ENCODE measurements at places on chromosomes 1 and 21.

DNA sequence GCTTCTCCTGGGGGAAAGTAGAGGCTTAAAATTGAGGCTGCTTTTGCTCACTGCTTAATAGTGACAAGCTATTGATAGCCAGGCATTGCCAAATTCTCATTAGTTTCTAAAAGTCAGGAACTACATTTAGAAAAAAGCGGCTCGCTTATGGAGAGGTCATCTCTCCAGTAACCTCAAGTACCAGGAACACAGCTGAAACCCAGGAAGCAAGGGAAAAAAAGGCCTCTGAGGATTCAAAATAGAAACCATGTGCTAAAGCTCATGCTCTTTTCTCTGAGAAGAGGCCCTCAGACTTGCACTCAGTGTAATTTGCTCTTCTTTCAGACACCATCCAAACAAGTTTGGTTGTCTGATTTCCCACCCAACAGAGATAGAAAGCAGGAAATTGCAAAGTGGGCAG is 261.4 kb upstream of the USP25 start:
- no peak for DNase-seq

DNA sequence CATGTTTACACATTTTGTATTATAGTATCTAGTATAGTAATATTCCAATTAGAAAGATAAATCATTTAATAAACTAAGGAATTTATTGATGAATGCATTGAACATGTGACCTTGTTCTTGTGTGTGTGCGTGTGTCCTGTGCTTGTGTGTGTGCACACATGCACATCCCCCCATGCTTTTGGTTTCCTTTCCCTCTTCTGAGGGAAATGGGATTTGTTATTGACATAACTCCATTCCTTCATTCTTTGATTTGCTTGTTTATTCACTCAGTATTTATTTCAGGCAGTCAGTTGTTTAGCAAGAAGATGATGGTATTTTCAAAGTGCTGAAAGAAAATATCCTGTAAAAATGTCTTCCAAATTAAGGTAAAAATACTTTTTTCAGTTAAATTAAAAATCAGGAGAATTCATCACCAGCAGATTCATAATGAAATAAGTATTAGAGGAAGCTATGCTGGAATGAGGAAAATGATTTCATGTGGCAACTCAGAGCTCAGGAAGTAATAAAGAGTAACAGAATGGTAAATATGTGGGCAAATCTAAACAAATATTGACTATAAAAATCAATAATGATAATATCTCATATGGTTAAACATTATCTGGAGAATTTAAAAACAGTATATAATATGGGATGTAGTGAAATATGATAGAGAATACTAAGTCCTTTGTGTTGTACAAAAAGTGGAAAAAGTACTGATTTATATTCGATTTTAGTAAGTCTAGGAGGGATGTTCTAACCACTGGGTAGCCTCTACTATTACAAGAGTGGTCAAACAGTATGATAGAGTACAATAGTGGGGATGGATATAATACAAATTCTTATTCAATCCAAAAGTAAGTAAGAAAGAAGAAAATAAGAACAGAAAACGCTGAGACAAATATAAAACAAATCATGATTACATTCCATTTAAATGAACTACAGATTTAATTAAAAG is 35.2 kb upstream of the SIPA1L2 start:
- DNase-seq, result no peak

GRCh38 chr1:83024251-83024767 is 974.6 kb downstream of the TTLL7 start:
- DNase-seq, result no peak

GRCh38 chr1:218182455-218182854 is 102.6 kb upstream of the RRP15 start:
- no peak for DNase-seq

GRCh38 chr1:193260896-193261295 is 74.5 kb upstream of the B3GALT2 start:
- DNase-seq, result no peak

DNA sequence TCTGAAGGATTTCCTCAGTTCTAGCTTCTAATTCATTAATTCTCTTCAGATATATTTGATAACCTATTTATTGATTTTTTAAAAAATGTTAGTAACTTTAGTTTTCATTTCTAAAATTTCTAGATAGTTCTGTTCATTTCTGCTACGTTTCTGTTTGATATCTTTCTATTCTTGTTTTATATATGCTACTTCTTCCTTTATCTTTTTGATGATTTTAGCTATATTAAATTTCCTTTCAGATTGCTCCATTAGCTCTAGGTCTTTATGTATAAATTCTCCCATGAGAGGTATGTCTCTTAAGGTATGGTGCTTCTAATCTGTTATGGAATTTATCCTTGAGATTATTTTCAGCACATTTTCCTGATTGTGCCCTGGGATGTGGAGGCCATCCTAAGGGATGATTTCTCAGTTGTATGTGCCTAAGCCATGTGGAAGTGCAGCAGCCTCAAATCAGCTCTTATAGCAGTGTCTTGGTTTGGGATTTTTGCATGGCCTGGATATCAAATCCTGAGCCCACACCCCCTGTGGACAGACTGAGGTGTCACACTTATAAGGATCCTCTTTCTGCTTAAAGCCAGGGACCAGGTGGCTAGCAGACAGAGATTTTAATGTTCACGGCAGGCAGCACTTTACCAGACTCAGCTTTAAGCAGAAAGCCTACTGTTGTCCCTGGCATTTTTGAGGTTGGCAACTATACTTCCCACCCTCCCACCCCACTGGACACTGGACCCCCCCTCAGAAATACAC is 6.2 kb upstream of the KCNQ4 start:
- no peak for DNase-seq

- no peak for DNase-seq
Measured at GRCh38 chr1:201430776-201431175, 9.2 kb upstream of the TNNI1 start.

DNA sequence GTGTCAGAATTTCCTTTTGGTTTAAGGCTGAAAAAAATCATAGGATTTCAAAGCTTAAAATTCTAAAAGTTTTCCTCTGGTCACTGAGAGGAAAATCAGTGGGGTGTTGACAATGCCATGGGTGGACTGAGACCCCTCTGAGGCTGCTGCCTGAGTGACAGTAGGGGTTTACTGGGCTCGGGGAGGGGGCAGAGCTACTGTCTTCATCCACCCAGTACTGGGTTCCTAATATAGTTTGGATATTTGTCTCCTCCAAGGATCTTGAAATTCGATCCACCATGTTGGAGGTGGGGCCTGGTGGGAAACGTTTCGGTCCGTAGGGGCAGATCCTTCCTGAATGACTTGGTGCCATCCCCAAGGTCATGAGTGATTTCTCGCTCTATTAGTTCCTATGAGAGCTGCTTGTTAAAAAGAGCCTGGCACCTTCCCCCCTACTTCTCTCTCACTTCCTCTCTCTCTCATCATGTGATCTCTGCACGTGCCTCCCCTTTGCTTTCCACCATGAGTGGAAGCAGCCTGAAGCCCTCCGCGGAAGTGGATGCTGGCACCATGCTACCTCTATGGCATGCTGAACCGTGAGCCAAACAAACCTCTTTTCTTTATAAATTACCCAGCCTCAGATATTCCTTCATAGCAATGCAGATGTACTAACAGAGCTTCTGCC is 72.3 kb downstream of the MAP10 start:
- no peak for DNase-seq

- no peak for DNase-seq
Measured at GRCh38 chr21:22020221-22020620, 1022.0 kb downstream of the NCAM2 start.

DNA sequence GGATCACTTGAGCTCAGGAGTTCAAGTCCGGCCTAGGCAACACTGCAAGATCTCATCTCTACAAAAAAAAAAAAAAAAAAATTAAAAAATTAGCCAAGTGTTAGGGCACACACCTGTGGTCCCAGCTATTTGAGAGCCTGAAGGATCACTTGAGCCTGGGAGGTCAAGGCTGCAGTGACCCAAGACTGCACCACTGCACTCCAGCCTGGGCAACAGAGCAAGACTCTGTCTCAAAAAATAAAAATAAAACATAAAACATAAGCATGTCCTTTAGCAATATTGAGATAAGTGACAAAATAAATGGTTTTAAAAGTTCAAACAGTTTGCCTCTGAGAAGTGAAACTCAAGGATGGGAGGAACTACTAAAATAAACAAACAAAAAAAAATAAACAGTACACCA is 101.2 kb downstream of the RERE start:
- DNase-seq, result no peak

DNA sequence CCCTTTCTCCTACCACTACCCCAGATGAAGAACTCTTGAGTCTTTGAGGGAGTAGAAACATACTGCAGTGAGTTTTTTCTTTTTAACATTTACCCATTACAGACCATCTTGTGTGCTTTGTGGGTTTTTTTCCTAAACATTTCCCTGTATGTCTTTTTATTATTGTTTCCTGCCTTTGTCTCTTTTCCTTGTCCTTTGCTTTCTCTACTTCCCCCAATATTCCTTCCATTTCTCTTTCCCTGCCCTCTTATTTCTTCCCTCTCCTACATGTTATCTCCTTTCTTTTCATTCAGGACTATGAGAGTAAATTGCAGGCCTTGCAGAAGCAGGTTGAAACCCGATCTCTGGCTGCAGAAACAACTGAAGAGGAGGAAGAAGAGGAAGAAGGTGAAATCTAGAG is 79.1 kb upstream of the PGD start:
- no peak for DNase-seq

DNA sequence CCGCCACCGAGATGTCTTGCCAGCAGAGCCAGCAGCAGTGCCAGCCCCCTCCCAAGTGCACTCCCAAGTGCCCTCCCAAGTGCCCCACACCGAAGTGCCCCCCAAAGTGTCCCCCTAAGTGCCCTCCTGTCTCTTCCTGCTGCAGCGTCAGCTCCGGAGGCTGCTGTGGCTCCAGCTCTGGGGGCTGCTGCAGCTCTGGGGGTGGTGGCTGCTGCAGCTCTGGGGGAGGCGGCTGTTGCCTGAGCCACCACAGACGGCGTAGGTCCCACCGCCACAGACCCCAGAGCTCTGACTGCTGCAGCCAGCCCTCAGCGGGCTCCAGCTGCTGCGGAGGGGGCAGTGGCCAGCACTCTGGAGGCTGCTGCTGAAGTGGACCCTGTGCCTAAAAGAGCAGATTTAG is 1.4 kb downstream of the LCE1F start:
- no peak for DNase-seq

DNA sequence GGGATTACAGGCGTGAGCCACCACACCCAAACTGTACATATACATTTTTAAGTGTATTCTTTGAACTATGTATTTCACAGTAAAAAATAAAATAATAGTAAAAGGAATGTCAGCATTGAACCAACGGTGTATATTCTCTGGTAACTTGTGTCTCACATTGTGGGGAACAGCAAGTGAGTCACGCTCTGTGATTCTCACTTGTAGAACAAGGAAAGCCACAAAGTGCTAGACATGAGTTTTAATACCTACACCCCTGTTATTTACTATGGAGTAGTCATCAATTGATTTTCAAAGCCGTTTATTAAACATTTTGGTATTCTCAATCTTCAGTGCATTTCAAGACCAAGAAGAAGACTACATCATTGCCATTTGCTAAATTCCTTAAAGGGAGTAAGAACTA is 197.2 kb downstream of the GPATCH2 start:
- DNase-seq, result no peak

DNA sequence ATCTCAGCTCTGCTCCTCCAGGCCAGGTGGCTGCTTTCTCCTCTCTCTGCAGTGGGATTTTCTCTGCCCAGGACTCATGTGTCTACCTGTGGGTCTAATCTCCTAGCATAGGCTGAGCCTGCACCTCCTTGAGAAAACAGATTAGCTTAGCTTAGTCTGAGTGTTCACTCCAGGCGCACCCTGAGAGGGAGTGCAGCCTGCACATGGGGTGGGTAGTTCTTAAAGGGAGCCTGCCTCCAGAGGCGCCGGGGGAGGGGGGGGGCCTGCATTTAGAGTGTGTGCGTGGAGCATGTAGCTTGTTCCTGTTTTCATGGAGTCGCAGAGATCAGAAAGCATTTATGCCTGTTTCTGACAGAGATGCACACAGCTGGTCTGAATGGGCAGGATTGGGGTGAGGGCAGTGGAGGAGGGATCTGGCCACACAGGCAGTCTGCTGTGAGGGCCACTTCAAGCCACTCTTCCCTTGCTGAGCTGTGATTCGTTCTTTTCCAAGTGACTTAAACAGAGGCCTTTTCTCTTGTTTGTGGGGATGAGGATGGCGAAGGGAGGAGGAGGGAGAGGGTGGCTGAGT is 45.2 kb downstream of the GALNT2 start:
- DNase-seq, result no peak
